ENCODE measurements at places on chromosomes 12 and 14.

- DNase-seq, result no peak
Observed at GRCh38 chr12:42213954-42214426, 24.1 kb downstream of the YAF2 start.

DNA sequence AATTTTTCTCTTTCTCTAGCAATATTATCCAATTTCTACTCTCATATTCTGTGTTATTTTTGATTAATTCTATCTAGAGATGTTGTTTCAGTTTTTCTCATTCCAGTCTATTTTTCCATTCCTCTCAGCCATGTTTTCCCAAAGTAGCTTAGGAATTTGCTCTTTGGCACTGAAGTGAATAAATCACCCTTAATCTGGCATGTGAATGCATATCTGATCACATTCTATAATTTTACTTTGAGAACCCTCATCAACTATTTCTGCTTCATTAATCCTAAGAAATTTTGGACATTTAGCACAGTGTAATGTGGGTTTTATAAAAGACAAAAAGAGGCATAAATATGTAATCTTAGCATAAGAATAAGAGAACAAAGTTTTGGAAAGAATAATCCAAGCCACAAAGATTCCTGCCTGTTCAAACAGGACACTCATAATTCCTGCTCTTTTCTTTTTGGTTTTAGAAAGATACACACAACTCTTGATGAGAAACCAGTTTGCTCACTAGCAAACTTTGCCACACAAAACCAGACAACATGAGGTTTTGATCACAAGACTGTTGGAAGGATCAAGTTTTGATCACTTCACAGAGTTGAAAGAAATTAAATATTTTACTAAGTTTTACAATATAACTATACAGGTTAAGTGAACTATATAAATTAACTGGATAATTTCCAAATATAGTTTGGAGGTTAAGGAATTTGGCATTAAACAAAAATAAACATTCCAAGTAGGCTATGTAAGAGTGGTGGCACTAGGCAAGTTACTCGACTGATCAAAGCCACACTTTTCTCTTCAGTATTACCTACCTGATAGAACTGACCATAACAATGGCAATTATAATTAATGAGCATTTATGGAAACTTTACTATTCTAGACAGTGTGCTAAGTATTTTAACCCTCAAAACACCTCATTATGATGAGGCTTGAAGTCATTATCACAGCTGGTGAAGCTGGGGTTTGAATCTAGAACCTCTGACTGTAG is 226.6 kb upstream of the TMTC1 start:
- no peak for DNase-seq

DNA sequence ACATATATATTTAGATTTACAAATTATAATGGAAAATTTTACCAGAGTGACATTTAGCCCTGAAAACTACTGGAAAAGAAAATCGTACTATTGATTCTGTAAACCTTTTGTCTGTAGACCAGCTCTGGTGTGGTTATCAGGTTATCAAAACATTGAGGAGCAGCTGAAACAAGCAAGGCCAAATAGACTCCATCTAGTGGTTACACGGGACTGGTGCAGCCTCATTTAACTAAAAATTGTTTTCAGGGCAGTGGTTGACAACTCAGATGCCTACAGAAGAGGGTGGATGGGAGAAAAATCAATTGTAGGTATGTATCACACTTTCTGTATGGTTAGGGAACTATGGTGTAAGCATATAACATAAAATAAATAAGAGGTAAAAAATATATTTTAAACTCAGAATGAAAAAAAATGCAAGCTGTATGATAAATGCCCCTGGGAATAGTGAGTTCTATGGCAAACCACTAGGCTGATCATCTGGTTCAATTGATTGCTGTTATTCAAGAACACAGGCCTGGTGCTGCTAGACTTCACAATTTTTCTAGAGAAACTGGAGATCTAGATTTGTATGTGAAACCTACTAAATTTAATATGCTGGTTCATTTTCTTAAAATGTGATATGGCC is 51.2 kb downstream of the ACSS3 start:
- peak; percentile 7 for DNase-seq

DNA sequence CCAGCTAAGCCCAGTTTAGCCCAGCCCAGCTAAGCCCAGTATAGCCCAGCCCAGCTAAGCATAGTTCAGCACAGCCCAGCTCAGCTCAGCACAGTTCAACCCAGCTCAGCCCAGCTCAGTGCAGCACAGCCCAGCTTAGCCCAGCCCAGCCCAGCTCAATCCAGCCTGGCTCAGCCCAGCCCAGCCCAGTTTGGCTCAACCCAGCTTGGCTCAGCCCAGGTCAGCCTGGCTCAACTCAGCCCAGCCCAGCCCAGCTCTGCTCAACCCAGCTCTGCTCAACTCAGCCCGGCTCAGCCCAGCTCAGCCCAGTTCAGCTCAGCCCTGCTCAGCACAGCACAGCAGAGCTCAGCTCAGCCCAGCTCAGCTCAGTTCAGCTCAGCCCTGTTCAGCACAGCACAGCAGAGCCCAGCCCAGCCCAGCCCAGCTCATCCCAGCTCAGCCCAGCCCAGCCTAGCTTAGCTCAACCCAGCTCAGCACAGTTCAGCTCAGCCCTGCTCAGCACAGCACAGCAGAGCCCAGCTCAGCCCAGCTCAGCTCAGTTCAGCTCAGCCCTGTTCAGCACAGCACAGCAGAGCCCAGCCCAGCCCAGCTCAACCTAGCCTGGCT is 330.9 kb downstream of the TMEM121 start:
- DNase-seq, result no peak

DNA sequence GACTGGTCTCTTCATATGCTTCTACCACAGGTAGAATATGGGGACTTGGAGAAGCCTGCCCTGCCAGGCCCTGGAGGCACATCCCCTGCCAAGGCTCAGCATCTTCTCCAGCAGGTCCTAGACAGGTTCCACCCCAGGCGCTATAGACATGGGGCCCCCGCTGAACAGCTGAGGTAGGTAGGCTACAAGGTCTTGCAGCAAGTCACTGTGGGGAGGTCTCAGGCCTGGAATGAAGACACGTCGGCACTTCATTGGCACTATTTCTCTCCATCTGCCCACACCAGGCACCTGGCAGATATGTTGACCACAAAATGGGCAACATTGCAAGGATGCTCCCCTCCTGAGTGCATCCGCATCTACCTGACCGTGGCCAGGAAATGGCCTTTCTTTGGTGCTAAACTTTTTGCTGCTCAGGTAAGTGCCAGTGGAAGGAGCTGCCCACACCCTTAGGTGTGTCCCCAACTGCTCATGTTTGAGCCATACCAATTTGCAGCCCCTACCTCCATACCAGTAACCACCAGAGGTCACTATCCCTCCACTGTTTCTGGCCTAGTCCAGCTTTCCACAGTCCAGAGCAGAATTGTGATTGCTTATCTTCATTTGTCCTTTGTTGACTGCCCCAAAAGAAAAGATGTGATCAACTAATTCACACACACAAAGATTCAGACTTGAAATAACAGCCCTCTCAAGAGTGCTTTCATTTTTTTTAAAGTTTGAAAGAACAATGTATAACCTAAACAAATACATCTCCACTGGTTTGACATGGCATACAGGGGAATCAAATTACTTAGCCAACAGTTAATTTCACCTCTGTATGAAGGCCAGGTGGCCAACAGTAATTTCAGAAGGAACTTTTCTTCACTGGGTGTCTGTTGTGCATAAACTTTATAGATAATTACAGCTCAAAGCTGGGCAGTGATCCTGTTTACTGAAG is 16.1 kb downstream of the PIGH start:
- no peak for DNase-seq

DNA sequence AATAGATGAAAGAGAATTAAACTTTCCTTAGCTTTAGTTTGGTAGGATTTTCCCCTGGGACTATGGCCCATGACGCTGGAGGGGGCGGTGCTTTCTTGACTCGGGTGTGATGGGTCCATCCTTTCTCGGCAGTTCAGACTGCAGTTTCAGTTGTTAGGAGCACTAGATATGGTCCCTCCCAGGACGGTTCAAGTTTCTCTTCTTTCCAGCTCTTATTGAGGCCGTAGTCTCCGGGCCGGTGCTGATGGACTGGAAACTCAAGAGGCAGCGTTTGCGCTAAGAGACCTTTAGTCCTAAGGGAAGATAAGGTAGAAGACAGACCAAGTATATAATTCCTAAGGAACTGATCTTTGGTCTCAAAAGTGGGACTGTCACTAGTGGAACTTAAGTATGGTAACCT is 111.2 kb downstream of the RIN3 start:
- no peak for DNase-seq

GRCh38 chr14:63487724-63488123 is 55.5 kb downstream of the PPP2R5E start:
- DNase-seq, result no peak

- no peak for DNase-seq
Observed at GRCh38 chr12:116502141-116502725, 56.9 kb upstream of the MAP1LC3B2 start.

DNA sequence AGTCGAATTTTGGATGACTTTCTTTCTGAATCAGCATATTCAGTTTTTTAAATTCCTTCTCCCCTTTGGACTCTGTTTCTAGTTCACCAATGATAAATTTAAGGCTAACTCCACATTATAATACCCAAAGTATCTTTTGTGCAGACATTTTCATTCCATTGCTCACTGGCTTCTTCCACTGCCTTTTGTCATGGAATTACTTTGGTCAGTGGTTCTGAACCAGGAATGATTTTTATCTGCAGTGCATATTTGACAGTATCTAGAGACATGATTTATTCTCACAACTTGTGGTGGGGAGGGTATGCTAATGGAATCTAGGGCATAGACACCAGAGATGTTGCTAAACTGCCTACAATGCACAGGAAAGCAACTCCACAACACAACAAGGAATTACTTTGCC is 234.4 kb upstream of the PRKD1 start:
- DNase-seq, result no peak

- no peak for DNase-seq
Observed at GRCh38 chr12:22231078-22231477, 103.4 kb downstream of the ST8SIA1 start.

DNA sequence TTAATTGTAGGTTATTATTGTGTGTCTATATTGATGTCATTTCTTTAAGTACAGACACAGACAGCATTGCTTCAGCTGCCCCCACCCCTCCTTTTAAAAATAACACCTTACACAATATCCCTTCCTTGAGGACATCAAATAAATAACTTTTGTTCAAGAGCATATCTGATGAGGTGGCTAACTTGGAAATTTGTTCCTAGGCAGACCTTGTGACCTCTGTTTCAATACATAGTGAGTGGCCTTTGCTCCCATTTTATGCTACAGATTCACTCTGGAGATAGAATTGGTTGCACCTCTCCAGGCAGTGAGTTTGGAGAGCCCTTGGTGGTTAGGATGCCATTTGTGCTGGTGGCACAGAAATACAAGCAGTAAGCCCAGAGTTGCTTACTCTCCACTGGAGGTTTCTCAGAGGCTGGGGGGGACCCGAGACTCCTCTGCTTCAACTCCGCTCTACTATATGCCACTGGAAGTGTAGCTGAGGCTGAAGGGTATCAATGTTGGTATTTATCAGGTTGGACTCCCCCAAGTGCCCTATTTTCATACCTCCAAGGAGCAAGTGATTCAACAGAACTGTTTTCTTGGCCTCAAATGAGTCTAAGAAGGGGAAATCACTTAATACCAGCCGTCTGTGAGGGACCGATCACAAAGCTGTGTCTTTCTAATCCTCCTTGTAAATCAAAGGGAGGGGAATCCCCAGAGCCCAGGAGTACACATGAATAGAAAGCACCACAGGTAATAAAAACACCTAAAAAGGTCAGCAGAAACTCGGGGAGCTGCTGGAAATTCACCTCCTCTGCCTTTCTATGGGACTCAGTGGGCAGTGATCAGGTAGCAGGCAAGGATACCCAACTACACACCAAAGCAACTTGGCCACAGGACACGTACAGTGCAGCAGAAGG is 463.1 kb downstream of the RAD51B start:
- no peak for DNase-seq

DNA sequence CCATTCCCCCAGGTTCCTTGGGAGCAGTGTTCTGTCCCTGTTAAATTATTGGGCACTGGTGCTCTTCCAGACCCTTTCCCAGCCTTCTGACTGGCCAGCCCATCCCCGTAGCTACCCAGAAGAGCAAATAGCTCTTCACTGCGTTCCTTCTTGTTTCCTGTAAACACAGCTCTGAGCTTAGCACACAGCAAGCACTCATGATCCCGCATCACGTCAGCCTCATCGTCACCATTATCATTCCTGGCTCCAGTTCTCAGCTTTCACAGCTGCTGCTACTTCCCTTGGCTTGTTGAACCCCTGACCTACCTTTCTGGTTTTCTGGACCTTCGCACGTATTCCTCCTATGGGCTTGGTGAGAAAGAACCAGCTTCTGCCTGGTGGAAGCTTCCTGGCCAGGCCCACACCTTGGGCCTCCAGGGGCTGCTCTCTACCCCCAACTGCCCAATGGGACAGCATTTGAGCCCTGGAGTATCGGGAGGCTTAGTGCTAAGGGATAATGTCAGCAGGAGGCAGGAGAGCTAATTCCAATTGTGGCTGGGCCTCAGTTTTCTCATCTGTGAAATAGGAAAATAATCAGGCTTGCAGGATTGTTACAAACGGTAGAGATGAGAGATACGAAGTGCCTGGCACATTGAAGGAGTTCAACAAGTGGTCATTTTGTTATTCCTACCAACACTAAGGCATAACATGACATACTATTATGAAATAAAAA is 22.6 kb upstream of the PAPOLA start:
- DNase-seq, result no peak

DNA sequence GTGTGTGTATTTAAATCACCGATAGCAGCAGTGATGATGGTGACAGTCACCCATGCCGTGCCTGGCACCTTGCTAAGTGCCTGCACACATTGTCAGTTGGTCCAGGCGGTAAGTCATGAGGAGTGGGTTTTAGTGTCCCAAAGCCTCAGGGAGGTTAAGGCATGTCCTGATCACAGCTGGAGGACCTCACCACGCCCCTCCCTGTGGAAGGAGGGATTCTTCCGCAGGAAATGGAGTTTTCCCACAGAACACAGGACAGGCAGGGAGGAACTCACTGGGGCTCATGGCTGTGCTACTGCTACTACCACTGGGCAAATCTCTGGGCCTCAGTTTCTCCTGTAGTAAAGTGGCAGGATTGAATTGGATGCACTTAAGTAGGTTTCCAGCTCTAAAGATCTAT is 142.3 kb downstream of the CACNA1C start:
- no peak for DNase-seq

GRCh38 chr14:94648801-94649200 is 36.6 kb downstream of the SERPINA3 start:
- no peak for DNase-seq

- no peak for DNase-seq
Observed at GRCh38 chr12:5694759-5695409, 250.2 kb downstream of the ANO2 start.

GRCh38 chr14:93245764-93246420 is 38.8 kb downstream of the UBR7 start:
- DNase-seq, result no peak

DNA sequence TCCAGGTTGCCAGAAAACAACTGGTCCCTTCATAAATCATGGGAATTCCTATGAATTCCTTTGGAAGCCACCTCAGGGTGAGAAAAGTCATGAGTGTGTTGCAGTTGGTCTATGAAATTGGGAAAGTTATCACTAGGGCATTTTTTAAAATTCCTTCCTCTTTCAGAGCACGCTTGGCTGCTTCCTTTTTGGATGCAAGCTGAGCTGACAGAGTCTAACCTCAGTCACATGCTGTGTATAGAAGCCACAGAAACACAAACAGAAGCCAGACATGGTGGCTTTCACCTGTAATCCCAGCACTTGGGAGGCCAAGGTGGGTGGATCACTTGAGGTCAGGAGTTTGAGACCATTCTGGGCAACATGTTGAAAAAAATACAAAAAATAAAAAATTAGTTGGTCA is 21.7 kb upstream of the HELB start:
- no peak for DNase-seq

- no peak for DNase-seq
Observed at GRCh38 chr14:79281244-79282152, 929.8 kb downstream of the DIO2 start.
